ENCODE measurements at places on chromosomes 6 and 20.

GRCh38 chr6:15036690-15037245, 209.1 kb upstream of the JARID2 start:
- DNase-seq = no peak

DNA sequence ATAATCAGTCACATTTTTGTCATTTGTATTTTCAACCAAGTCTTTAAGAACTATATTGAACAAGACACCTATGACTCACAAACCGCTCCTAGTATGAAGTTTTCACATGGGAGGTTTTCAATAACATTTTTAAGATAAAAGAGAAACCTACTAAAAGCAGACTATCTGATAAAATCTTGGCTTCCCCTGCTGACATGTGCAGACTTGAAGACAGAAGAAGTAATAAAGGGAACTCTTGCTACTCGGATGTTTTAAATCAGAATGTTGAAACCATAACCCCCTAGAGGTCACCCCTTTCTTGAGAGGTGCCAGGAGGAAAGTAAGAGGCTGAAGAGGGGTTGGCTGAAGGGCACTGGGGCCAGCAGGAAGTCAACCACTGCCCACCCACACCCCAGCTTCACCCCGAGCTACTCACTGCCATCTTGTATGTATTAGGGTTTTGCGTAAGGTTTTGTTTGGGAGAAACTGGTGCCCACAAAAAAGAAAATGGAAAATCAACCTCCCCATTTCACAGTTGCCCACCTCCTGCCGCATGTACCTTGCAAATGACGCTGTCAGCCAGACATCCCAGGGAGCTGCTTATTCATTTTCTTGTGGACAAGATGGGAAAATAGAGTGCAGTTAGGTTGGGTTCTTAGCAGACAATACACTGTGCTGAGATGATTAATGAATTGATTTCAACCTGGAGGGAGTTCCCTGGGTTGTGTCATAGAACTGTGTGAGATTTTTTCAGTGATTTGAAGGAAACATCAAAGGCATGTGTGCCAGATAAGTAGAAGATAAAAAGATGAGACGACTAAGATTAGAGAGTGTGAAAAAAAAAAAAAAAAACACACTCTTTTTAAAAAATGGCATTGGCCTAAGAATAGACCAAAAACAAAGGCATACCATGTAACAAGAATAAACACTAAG, 83.2 kb upstream of the TAB2 start:
- no peak for DNase-seq

- DNase-seq = no peak
These were observed 61.3 kb upstream of the PMEPA1 start for GRCh38 chr20:57770852-57771720.

DNA sequence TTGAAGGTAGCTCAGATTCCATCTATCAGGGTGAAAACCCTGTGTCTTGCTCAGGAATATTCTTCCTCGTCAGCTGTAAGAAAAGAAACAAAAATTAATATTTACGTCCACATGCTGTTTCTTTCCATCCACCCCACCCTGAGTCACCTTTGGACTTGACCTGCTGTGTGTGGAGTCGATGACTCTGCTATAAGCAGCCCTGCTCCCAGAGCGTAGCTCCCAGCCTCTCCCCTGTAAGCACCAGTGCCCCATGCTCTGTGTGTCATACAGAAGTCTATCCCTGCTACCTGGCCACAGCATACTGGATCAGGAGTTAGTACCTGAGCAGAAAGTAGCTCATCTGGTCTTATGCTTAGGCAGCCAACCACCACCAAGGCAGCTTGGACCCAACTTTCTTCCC, 223.6 kb downstream of the SOD2 start:
- DNase-seq = no peak

- no peak for DNase-seq
These were observed 119.4 kb downstream of the SASH1 start for GRCh38 chr6:148461986-148462577.

Measured in stimulated activated CD4-positive, alpha-beta T cell treated with anti-CD3 and anti-CD28 coated beads, Interleukin-1b, Interleukin-23, amount 100 ng/mL, for 4 hours (primary cell).